ENCODE measurements at places on chromosomes 1 and 21.

- peak; percentile 30 for DNase-seq
Observed at GRCh38 chr21:41207401-41208375, 39.7 kb downstream of the BACE2 start.

- no peak for DNase-seq
Observed at GRCh38 chr1:182484531-182485257, 34.7 kb downstream of the RGSL1 start.

DNA sequence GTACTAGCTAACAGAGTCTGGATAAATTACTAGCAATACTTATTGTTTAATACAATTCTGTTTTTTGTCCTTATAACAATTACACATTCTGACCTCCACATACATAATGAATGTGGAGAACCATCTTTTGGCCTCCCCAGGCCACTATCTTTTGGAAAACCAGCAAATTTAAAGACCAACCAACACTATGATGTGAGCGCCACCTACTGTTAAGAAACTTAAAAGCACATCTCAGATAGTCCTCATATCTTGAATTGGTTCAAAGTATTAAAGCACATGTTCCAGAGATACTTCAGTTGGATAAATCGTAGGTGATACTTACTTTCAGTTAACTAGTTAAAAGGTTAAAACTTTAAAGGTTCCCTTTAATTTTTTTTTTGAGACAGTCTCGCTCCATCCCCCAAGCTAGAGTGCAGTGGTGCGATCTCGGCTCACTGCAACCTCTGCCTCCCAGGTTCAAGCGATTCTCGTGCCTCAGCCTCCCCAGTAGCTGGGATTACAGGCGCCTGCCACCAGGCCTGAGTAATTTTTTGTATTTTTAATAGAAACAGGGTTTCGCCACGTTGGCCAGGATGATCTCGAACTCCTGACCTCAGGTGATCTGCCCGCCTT is 29.3 kb upstream of the USP1 start:
- DNase-seq = no peak

GRCh38 chr1:25684216-25684965 is 67.8 kb downstream of the MAN1C1 start:
- DNase-seq = no peak

DNA sequence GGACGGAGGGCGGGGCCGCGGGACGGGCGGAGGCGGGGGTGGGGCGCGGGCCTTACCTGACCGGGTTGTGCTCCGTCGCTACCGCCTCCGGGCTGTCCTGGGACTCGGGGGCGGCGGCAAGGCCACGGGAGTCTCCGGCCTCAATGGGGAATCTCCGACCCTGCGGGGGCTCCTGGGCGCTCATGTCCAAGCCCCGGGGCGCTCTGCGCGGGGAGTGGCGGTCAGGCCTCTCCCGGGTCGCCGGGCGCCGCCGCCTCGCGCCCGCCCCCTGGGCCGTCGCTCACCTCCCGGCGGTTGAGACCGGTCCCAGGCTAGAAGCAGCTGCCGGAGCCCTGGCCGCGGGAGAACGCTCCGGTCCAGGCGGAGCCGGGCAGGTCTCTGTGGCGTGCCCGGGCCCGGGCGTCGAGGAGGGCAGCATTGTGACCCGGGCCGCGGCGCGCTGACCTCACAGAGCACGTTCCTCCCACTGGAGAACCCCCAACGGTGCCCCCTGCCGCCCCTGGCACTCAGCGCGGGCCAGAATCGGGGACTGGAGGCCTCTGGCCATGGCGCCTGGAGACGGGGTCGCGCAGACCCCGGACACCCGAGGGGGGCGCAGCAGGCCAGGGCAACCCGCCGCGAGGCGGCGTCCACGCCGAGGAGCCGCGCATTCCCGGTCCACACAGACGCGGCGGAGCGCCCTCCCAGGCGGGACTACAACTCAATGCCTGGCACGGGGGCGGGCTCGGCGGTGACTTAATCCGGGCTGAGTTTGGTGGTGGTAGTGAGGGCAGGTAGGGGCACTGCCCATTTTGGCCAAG is 411 bp downstream of the FAM229A start:
- DNase-seq = no peak

GRCh38 chr1:111439461-111440351 is 9.3 kb downstream of the WDR77 start:
- DNase-seq = no peak

DNA sequence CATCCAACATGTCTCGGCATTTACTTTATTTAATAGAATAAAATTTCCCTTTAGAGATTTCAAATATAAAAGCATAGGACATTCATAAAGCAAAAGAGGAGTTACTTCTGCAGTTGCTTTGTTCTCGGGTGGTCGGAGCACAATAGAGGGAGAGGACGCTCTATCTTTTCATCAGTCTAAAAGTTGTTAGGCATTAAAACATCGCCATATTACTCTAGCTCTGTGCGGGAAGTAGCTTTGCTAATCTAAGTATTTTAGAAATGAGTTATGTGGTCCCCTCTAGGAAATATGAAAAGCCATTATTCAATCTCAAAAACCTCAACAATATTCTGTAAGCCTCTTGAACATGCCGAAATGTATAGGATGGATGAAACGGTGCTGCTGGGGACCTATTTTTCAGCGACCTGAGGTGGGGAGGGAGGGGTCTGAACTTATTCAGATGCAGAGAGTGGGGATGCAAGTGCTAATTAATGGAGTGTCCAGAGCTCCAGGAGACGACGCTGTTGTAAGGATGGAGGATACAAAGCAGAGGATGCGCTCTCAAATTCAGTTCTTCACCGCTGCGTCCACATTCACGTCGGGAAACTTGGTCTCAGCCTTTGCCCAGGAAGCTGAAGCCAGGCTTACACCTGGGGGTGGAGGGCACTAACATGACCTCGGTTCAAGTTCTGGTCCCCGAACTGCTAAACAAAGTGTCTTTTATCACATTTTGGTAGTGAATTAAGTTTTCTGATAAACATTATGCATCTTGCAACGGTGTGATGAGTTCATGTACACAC is 6.3 kb downstream of the CDKN2C start:
- no peak for DNase-seq

DNA sequence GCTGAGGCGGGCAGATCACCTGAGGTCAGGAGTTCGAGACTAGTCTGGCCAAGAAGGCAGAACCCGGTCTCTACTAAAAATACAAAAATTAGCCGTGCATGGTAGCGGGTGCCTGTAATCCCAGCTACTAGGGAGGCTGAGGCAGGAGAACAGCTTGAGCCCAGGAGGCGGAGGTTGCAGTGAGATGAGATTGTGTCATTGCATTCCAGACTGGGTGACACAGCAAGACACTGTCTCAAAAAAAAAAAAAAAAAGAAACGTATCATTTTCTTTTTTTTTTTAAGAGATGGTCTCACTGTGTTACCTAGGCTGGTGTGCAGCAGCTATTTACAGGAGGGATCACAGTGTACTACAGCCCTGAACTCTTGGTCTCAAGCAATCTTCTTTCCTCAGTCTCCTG is 47.3 kb downstream of the ITGB3BP start:
- DNase-seq = no peak

GRCh38 chr1:5745800-5746610 is 246.2 kb downstream of the NPHP4 start:
- DNase-seq = peak; percentile 6

DNA sequence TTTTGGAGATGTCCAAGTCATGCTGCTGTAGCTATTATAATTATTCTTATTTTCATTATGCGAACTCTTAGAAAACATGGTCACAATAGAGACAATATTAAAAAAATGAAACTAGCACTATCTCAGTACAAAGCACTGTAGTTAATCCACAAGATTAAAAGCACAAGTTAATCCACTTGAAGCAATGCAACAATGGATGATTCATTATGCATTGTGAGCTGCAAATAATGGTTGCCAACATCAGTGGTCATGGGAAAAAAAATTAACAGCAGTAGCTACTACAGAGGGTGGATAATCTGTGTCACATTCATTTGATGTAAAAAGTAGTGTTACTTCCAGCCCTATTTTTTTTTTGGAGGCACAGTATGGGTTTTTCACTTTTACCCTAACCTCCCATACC is 56.7 kb downstream of the DPT start:
- no peak for DNase-seq

DNA sequence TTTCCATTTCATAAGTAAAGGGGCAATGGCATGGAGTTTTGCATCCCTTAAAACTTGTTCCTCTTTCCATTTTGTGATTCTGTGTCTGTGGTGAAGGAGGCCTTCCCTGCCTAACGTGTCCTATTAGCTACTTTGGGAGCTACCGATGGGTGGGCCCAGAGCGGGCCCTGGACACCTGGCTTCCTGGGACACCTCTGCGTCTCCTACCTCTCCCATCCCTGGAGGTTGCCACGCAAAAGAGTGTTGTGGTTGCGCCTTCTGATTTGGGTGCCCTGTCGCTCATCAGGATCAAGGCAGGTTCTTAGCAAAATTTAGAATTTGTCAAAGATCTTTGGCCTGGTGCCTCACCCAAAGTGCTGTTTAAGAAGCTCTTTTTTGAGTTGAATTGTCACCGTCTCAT is 116.4 kb upstream of the CACNA1E start:
- DNase-seq = no peak

- DNase-seq = peak; percentile 21
Observed at GRCh38 chr1:196680107-196680506, 28.3 kb downstream of the CFH start.

GRCh38 chr1:49106445-49106844 is 329.8 kb upstream of the BEND5 start:
- no peak for DNase-seq

- no peak for DNase-seq
Observed at GRCh38 chr1:31434101-31434871, 21.3 kb downstream of the SERINC2 start.

GRCh38 chr1:233982827-233983518 is 78.5 kb downstream of the SLC35F3 start:
- DNase-seq = no peak

- DNase-seq = no peak
Observed at GRCh38 chr1:110501488-110502132, 17.4 kb downstream of the KCNA10 start.

- no peak for DNase-seq
Observed at GRCh38 chr1:38559446-38560165, 300.0 kb downstream of the RRAGC start.

GRCh38 chr21:33412832-33413519 is 9.8 kb downstream of the IFNGR2 start:
- no peak for DNase-seq

DNA sequence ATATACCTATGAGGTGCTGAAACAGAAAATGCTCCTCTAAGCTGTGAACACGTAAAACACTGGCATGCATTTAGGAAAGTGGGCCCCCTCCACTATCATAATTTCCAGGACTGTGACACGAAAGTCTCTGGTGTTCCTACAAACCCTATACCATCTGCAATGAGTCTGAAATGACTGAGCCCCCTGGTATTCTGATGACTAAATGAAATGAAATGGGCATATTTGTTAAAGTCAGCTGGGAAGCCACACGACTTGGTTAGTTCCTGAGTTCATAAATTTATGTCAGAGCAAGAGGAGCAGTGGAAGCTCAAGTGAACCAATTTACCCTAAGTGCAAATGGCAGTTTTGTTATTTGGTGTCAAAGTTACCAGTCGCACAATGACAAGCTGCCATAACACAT is 182.3 kb downstream of the KCTD3 start:
- DNase-seq = peak; percentile 74

GRCh38 chr1:200919386-200919785 is 24.7 kb downstream of the INAVA start:
- no peak for DNase-seq

GRCh38 chr1:214548988-214549387 is 2.4 kb downstream of the PTPN14 start:
- no peak for DNase-seq

DNA sequence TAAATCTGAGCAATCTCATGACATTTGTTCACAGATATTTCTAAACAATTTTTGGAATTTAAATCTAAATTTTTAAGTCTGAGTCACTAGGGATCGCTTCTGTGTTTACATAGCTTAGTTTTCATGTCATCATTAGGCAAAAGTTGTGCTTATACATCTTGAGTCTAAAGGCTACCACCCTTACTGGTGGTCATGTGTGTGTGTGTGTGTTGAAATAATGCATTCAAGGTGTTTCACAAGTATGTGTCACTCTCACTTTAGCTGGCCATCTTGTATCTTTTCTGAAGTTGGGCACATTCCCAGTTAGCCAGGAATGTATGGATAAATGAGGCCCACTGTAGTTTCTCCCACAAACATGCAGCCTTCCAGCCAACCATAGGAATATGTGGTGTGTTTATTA is 1162.5 kb upstream of the PRMT6 start:
- DNase-seq = no peak

- no peak for DNase-seq
Observed at GRCh38 chr1:58861506-58861905, 77.7 kb upstream of the JUN start.

GRCh38 chr1:25145775-25146393 is 86.4 kb downstream of the SYF2 start:
- no peak for DNase-seq

GRCh38 chr1:210951279-210951678 is 182.7 kb downstream of the KCNH1 start:
- DNase-seq = no peak

DNA sequence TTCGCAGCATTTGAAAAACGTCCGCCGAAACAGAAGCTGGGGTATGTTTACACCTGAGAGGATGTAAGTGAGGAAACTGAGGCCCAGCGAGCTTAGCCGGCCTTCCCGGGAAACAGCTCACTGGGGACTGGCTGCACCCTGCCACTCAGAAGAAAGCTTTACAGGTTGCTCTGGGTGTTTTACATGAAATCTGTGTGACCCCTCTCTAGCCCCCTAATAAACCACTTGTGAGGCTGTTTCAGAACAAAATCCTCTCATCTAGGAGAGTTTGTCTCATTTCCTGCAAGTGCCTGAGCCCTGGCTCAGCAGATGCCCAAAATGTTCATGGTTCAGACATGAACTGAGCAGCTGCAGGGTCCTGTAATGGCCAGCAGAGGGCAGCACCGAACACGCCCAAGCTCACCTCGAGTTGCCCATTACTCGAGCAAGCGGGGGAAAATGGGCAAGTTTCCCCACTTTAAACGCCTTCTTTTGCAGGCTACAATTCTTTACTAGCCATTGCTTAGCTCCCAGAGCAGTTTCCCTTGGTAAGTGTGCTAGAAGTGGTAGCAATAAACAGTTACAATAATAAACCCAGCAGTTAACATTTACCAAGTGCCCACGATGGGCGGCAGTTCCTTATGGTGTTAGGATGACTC is 76.4 kb downstream of the FHAD1 start:
- peak; percentile 41 for DNase-seq

GRCh38 chr1:21902026-21903012 is 34.8 kb downstream of the HSPG2 start:
- DNase-seq = no peak

DNA sequence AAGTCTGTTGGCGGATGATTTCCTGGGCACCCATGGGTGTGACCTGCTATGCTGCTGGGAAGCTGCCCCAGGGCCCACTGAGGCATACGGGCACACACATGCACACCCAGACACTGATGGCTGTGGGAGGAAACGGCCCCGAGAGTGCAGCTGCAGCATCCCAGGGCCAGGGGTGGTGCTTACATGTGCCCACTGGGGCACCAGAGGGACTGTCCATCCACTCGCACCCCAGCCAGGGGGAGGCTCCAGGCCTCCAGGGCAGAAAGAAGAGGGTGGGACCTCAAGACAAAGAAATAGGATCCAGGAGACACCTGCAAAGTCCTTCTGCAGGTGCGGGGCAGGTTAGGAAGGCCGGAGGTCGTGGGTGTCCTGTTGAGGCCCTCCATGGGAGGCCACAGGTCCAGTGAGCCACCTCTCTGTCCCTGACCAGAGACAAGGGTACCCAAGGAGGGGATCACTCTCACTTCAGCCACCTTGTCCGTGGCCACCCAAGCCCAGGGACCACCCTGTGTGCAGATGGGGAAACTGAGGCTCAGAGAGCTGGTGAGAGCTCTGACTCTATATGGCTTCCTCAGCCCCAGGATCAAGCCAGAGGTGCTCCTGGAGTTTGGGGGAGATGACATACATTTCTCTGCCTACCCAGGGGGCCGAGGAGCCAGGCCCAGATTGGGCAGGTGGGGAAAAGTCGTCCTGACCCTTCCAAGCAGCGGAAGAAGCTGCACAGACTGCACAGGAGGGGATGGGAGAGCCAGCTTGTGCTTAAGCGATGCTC is 57.1 kb downstream of the WNT9A start:
- DNase-seq = no peak

All from fibroblast of skin of left quadriceps (primary cell).